ENCODE measurements at places on chromosomes 11 and 22.

DNA sequence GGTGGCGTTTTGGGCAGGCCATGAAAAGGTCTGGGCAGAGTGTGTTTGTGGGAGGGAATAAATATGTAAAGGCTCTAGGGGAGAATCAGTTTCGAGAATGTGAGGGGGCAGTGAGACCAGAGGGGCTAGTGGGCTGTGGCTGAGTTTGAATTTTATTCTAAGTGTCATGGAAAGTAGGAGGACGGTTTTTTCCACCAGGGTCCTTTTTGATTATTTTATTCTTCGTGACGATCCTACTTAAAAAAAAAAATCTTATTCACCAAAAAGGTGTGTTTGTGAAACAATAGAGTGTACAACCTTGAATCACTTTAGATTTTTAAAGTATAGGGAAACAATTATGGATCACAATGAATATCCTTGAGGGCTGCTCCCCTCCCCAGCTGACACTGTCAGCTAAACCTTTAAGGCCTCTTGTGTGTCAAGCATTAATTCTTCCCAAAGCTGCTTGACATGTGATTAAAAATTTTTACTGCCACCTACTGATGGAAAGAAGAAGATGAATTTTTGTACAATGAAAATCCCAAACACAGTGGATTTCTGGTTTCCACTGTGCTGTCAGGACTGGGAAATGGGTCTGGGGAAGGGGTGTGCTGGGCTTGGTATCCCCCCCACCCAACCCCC, 107.5 kb upstream of the OR4B1 start:
- DNase-seq: no peak

- no peak for DNase-seq
Observed at GRCh38 chr11:69427337-69427736, 54.1 kb upstream of the LINC01488 start.

DNA sequence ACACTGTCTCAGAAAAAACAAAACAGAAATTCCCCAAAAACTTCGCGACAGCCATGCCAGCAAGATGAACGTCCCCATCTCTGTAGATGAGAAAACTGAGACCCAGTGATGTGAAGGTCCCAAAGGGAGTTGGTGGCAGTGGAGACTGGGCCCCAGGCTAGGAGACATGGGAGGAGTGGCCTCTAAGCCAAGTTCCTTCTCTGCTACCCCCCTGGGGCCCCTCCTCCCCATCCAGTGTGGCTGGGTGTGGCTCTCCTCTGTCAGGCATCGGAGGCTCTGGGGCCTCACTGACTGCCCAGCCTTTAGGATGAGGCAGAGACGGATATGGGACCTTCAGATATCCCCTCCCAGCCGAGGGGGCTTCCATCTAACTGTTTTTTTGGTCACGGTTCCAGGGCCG, 9.8 kb downstream of the RELT start:
- DNase-seq: no peak

GRCh38 chr11:2858995-2859698, 26.4 kb downstream of the CDKN1C start:
- DNase-seq: no peak

DNA sequence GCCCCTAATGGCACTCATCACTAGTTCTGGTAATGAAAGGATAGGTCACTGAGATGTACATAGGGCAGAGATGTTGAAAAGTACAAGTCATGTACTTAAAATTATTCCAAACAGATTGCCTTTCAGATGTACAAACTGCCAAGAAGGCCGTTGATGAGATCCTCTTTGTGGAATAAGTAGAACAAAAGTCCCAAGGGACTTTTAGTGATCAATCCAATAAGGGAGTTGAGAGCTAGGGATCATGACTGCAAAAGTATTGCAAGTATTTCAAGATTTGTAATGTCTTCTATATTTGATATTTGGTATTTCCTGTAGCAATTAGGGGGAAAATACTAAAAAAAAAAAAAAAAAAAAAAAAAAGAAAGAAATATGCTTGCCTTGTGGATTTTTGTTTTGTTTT, 82.2 kb downstream of the ATG16L2 start:
- DNase-seq: no peak

DNA sequence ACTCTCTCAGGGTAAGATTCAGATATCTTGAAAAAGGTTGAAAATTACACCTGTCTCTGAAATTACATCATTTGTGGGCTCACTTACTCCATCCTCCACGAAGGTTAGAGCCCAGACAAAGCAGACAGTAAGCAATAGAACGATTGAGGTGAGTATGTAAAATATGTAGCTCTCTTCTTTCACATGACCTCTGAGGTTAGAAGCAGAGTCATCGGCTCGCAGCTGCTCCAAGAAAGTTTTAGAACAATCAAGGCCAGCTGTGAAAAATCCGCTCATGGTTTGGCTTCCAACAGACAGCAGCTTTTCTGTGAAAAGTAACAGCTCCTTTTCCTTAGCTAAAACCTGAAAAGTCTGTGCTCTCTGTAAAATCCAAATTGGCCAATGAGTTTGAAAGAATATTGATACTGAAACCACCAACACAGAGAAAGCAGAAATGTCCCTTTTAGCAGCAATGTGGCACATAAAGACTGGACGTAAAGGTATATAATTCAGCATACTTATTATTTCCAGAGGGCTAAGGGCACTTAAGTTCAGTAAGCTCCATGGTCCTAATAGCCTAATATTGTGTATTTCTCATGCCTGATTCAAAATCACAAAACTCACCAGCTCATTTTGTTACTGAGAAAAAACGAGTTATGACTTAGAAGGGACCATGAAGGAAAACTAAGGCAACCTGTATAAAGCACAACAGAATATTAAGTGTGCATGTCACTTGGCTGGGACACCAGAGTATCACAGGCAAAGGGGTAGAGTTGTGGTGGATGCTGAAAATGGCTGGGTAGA, 78.2 kb downstream of the FAM76B start:
- no peak for DNase-seq

DNA sequence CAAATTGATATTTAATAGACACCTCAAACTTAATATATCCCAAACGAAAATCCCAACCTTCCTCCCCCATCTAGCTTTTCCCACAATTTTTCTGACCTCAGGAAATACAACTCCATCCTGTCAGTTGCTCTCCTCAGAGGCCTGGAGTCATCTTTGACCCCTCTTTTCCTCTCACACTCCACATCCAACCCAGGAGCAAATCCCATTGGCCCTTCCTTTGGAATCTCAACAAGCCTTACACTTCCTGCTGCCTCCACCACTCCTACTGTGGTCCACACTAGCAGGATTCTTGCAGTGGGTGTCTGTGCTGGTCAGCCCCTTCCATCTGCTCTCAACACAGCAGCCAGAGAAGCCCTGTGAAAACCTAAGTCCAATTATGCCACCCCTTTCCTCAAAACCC, 39.3 kb upstream of the RFPL3 start:
- DNase-seq: no peak

DNA sequence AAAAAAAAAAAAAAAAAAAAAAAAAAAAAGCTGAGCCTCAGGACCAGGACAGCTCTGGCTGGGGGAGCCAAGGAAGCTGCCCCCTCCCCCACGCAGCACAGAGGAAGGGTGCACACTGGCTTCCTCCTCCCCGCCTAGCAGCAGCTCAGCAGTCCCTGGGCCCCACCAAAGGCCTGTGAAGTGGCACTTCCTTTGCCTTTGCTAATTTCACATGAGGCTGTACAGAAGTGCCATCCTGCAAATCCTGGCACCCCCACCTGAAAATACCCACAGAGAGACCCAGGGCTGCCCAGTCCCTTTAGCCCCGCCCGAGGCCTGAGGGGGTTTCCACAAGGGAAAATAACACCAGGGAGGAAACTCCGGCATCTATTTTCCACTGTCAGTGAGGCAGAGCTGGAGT, 3.9 kb downstream of the RHOG start:
- no peak for DNase-seq

DNA sequence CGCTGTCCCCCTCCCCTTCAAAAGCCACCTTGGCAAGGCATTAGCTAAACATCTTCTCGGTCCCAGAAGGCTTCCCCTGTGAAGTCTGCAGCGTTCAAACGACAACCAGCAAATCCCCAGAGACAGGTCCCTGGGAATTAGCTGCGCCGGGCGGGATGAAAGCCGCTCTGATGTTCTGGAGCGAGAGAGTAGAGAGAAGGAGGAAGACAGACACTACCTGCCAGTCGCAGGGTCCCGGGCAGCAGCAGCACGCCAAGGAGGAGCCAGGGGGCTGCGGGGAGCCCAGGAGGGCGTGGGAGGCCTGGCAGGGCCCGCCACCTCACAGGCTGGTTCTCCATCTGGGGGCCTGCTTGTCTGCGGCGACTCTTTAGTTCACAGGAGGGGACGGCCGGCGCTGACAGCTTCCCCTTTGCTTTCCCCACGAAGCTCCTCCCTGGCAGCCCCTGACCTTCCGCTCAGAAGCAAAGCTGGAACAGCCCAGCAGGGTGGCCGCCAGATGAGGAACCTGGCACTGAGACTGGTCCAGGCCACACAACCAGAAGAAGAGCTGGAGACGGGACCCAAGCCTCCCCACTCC, at the start of gene NFAM1:
Gene NFAM1, minus strand, starts transcription at position 384 of the 577 bp plus-strand sequence. Its CDS starts 46 bp downstream, at position 338.
- DNase-seq: no peak

- no peak for DNase-seq
Observed at GRCh38 chr11:17831883-17832282, 97.3 kb downstream of the KCNC1 start.

- DNase-seq: no peak
Observed at GRCh38 chr11:96237766-96238266, 105.2 kb downstream of the MAML2 start.

GRCh38 chr11:57432714-57433163, 5.8 kb upstream of the SLC43A3 start:
- DNase-seq: peak; percentile 27

- DNase-seq: no peak
Observed at GRCh38 chr11:105381941-105382340, 227.9 kb upstream of the GRIA4 start.
